Left kidney (tissue), 8 donors: ENCODE measurements at places on chromosomes 5 and 9. TPM values are rescaled to one million over a fixed set of nuclear protein-coding genes. Genes with fewer than 3 reads are reported as not detected.

Gene LPAR1
- 25.9 TPM for polyA plus RNA-seq

DNA sequence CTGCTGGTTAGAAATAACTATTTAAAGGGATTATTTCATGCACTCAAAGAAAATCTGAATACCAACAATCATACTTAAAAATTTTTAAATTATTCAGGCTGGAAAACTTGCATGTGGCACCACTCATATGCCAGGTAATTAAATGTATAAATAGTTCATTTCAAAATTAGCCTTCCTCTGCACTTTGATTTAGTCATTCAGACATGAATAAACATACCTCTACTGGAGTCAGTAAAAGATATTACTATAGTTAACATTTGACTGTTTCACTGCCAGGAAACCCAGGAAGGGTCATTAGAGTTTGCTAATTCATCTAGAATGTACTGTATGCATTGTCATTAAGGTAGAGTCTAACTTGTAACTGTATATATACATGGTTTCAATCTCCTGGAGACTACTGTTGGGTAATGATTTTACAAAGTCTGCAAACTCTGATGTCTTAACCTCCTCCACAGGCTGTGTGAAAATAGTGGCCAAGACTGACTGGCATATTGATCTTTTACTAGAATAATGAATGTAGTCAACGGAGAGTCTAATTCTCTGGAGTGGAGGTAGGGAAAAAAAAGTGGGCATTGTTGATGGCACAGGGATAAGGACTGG, 43.7 kb downstream of the TEX10 start:
- DNase-seq: no peak

GRCh38 chr5:158820891-158821290, 278.8 kb downstream of the EBF1 start:
- DNase-seq: no peak

Gene SKIC3
- 114 TPM for polyA plus RNA-seq

Gene HK3
- polyA plus RNA-seq: 0.18 TPM

DNA sequence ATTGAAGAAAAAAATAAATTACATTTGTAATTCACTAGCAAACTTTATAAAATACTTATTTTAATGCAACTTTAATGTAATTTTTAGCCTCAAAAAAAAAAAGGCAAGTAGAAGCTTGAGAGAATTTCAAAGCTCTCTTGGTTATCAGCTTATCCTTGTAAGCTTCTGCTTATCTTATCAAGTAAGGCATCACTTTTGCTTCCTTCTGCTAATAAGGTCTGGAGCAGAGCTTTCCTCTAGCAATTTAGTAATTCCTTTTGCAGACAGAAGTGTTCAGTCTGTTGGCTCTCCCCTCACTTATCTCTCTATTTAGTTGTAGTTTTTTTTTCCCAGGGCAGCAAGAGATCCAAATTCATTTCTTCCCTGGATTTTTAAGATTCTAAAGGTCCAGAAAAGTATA, 525.0 kb downstream of the ISL1 start:
- DNase-seq: no peak

DNA sequence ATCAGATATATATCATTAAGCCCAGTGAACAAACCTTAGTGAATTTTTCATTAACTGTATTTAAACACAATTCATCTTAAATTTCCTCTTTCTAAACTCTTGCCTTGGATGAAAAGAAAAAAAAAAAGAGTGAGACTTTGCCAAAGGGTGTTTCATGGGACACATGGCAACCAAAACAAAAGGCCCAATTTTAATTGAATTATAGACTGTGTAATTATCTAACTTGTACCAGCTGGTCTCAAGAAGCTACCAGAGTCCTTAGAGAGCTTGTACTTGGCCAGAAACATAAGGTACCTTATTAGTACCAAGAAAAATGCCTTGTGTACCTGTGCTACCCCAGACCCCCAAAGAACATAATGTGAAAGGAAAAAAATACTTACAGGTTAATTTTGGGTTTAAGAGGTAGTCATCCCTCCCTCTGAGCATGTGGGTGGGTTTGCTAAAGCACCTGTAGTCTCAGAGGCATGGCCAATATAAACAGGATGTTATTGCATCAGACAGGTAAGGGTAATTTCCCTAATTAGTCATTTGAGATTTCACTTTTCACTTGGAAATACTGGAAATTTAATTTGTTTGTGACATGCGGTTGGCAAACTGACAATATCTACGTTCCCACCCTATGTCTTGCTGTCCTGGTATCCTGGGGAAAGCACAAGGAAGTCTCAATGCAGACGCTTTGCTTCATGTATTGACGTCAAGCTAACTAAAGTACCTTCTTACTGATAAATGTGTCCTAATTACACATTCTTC, 90.1 kb downstream of the SNCAIP start:
- no peak for DNase-seq
